ENCODE measurements at places on chromosomes 5 and 9. TPM values are rescaled to one million over a fixed set of nuclear protein-coding genes. Genes with fewer than 3 reads are reported as not detected.

Gene PCDHA10
- 0.05 TPM for total RNA-seq

Gene NOL8
- total RNA-seq, result 12.4 TPM

Gene FOXD1
- not detected for total RNA-seq

Gene IRGM
- total RNA-seq, result not detected

Gene SPATA31A3
- not detected for total RNA-seq

Gene CEL
- 7.3 TPM for total RNA-seq

Gene SLC36A2
- 1.2 TPM for total RNA-seq

Gene SLC25A46
- 63.1 TPM for total RNA-seq

- no peak for DNase-seq
These were observed 506.0 kb downstream of the HTR1A start for GRCh38 chr5:63456279-63456678.

GRCh38 chr9:88587885-88588649 lies 53.1 kb downstream of the NXNL2 start:
- no peak for DNase-seq

GRCh38 chr5:143741421-143741820 lies 70.5 kb upstream of the HMHB1 start:
- no peak for DNase-seq

- peak; percentile 64 for DNase-seq
These were observed 9.7 kb downstream of the TIGD6 start for GRCh38 chr5:149990518-149991376.

- no peak for DNase-seq
These were observed 76.5 kb upstream of the SARDH start for GRCh38 chr9:133814586-133815208.

DNA sequence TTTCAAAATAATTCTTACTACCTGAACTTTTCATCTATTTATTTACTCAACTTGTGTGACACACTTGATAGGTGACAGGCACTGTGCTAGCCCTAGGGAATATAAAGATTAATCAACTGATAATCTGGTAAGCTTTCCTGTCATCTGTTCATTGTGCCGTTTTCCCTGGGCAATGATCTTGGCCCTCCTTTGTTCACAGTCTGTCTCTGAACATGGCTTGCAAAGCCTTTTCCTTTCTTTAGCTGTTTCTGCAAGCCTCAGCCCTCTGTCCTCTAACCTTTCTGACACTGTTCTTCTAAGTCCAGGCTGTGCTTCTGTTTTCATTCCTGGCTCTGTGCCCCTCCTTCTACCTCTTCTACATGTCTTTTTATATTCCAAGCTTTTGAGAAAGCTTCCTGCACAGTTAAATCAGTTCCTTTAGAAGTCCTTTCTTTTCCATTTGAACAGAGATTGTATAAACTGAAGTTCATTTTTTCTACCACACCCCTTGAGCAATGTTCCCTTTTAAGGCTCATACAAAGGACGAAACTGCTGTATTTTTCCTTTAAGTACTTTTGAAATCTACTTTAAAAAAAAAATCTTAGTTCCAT lies 803.0 kb upstream of the ZNF608 start:
- no peak for DNase-seq

DNA sequence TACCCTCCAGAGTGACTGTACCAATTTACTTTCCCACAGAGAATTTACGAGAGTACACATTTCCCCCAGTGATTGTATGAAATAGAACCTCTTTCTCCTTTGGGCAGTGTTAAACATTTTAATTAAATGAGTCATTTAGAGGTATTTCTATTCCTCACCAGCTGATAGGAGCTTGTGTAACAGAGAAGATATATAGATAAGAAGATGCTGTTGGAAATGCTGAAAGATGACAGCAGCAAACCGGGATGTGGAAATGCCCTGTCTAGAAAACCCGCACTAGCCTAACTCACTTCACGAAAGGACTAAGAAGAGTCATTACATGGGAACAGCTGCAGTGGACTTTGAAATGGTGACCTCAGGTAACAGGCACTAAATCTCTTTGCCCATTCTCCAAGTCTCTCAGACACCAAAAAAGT lies 68.3 kb downstream of the LPAR1 start:
- DNase-seq, result no peak

DNA sequence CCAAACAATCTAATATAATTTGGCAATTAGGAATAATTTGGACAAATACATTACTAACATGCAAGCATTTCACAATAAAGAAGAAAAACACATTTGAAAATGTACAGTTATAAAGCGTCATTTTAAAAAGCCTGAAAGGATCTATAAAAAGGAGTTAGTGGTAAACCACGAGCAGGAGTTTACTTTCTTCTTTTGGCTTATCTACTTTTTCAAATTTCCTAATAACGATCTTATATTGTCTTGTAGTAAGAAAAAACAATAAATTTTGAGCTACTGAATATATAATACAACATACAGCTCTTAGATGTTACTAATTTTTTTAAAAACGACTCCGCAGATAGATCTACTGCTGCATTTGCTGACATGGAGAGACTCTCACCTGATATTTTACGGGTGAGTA lies 79.9 kb downstream of the SMIM23 start:
- no peak for DNase-seq

GRCh38 chr5:9927106-9927505 lies 297.0 kb upstream of the TAS2R1 start:
- no peak for DNase-seq

GRCh38 chr9:98345011-98345410 lies 89.6 kb upstream of the TBC1D2 start:
- DNase-seq, result no peak

GRCh38 chr9:5429873-5430564 lies 7.7 kb downstream of the PLGRKT start:
- DNase-seq, result no peak

DNA sequence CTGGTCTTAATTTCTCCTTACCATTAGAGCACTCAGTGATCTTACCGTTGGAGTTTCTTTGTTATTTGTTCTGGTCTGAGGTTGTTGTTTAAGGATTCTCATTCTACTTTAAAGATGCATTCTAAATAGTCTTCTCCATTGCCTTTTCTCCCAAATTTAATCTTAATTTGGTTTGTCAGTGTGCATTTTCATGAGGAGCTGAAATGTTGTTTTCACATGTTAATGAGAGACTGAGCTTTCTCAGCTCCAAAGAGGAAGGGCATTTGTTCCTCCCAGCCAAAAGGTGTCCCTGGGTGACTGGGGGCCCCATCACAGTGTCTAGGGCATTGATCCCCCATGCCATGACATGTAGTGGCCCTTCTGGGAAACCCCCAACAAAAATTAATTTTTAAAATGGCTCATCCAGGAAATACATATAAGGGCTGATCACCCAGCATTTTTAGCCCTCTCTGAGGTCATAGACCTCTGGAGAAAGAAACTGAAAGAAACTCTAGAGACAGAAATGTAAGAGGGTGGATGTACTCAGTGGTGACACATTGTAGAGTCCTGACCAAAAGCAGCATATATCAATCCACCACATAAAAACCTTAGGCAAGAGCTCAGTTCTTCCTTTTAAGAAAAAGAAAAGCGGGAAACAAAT lies 240.4 kb upstream of the RAI14 start:
- no peak for DNase-seq

DNA sequence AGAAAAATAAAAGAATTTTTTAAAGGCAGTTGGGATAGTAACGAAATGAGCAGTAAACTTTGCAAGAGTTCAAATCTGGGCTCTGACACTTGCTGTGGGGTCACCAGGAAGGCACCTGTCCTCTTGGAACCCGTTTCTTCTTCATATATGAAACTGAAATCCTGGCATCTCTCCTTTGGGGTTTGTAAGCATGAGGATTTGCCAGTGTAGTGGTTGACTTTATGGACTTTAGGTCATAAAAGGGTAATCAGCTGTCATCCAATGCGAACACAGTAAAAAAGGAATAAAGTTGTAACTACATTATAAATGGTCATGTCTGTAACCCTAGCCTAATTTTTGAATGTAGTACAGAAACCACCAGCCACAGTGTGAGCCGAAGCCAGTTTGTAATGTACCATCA lies 1.3 kb downstream of the RAB14 start:
- DNase-seq, result no peak

DNA sequence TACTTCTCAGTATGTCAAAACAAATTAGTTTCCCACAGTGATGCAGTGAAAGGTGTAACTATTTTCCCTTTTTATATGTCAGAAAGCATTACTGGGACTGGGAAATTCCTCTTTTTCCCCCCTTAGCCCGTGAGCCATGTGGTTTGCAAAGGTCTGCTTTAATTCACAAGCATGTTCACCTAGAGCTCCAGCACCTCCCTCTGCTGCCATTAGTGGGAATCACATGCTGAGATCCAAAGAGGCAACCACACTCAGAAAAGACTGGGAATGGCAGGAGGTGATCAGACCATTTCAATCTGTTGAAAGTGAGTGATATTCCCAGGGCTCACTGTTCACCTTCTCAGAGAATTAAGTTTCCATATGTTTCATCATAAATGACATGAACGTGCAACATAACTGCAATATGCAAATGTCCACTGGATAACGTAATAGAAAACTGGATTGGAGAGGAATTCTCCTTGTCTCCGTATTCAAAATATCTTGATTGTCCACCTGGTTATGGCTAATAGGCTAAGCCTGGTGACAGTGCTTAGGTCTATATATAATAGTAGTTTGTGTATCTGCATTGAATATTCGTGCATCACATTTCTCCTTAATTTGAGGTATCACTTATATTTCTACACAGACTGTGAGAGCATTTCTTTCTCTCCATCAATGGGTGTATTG lies 703.5 kb upstream of the WWC1 start:
- no peak for DNase-seq

- no peak for DNase-seq
These were observed 92.9 kb downstream of the NDFIP1 start for GRCh38 chr5:142201471-142201887.

GRCh38 chr9:87684627-87685219 lies 41.2 kb upstream of the CTSL start:
- peak; percentile 63 for DNase-seq

GRCh38 chr9:109743696-109744095 lies 36.3 kb upstream of the PALM2AKAP2 start:
- no peak for DNase-seq

GRCh38 chr9:19408316-19408692 lies 505 bp upstream of the ACER2 start:
- peak; percentile 83 for DNase-seq

DNA sequence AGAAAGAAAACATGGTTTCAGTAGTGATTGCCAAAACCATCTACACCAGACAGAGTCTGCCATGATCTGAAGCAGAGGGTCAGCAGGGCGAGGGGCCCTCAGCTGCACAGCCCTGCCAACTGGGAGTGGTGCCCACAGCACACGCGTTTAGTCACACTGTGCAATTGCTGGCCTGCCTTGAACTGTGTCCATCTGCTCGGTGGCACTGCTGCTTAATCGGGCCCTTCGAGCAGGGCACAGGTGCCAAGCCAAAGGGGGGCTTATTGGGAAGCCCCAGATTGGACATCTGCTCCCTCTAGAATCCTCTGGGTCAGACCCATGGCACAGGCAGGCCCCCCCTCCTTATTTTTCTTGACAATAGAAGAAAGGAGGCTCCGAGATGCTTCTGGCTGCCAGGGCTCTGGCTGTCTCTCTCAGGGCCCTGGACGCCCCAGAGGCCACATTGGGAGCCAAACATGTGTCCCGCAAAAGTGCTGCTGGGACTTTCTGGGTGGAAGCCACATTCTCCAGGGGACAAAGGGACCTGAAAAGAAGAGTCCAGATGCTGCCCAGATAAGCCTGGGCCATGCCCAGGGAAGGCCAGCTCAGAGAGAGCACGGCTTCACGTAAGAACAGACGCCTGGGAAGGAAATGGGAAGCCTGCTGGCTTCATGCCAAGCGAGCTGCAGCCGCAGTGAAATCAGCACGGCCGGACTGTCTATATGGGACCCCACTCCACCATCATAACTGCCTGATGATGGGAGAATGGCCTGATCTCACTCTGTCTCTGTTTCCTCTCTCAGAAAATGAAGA lies 349.2 kb downstream of the GADD45G start:
- DNase-seq, result no peak

GRCh38 chr5:27491047-27491446 lies 452.7 kb upstream of the CDH9 start:
- no peak for DNase-seq

DNA sequence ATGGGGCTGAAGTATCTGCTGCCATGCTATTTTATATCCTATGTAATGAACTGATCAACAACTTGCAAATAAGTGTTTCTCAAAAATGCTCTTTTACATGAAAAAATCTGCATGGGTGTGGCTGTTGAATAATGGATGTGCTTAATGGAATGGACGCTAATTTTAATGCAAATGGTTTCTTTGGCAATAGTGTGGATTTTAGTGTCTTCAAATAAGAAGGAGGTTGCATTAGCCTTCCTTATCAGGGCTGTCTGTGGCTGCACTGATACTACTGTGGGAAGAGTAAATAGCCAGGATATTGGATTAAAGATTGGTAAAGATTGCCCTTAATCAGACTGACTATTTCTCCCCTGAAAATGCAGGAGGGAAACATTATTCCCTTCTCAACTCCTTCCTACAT lies 121.9 kb upstream of the STK32A start:
- DNase-seq, result no peak

DNA sequence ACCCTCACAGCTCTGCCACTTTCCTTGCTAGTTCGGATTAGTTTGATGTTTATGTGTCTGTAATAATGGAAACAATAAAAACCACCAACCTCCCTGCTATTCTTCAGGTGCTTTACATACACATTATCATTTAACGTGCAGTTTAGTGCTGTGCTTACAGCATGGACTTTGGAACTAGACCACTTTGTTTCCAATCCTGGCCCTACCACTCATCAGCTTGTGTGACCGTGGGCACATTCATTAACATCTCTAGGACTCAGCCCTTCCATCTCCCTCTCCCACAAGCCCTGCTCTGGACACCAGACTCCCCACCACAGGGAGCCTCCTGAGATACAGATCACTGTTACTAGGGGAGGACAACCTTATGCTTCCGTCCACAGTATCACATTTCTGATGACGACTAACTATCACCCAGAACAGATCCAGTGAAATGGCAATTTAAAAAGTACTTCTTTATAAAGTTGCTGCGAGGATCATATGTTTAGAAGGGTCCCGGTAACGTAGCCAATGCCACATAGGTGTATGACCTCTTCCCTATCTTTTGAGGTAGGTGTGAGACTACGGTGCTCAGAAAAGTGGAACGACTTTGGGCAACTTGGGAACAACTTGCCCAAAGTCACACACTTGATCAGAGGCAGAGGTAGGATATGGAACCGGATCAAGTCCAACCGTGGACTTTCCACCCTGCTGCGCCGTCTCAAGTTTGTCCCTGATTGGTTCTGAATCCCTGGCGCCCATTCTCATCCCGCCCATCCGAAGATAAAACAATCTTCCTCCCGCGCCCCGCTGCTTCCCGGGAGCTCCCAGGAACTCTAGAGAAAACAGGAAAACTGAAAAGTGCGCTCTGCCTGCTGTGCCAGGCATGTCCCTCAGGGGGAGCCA lies 132.4 kb upstream of the NIPBL start:
- no peak for DNase-seq

GRCh38 chr5:136090319-136090718 lies 42.3 kb upstream of the SMAD5 start:
- no peak for DNase-seq

GRCh38 chr5:5139777-5140478 lies at the start of gene ADAMTS16:
Gene ADAMTS16, plus strand, starts transcription at chr5:5140330. Its CDS starts 138 bp downstream, at chr5:5140468.
- DNase-seq, result no peak

DNA sequence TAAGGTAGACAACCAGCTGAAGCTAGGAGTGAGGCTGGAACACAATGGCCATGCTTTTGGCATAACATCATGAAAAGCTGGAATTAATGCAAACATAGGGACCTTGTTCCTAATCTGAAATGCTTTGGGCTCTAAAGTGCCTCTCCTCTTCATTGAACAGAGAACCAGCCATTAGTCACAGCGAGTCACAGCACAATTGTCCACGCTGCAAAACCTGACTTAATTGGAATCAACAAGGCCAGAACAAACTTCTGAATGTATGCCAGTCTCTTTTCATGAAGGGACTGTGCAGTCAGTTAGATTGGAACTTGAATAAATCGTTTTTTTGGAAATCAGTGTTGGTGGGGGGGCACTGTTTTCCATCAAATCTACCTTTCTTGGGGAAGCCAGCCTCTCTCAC lies 96.5 kb downstream of the JAKMIP2 start:
- no peak for DNase-seq
